ENCODE measurements at places on chromosomes 13 and 19.
A peak's percentile ranks its signal among the peaks of the same experiment; 100 is the strongest.

DNA sequence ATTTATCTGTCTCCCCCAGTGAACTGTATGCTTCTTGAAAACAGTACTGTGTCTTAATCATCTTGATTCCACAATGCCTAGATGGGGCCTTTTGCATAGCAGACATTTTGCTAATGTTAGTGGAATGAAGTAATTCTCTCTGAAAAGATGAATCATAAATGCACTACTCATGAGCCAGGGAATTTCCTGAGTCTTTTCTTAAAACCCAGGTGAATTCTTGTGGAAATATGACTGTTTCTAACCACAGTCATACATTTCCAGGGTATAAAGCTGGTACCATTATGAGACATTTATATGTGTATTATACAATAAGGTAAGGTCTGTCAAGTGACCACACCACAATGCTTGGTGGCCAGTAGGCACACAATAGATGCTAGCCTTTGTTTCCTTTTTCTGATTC is 5.5 kb upstream of the KCTD4 start:
- no peak for DNase-seq

- DNase-seq, result no peak
These were observed 12.0 kb upstream of the KBTBD6 start for GRCh38 chr13:41144576-41144975.

DNA sequence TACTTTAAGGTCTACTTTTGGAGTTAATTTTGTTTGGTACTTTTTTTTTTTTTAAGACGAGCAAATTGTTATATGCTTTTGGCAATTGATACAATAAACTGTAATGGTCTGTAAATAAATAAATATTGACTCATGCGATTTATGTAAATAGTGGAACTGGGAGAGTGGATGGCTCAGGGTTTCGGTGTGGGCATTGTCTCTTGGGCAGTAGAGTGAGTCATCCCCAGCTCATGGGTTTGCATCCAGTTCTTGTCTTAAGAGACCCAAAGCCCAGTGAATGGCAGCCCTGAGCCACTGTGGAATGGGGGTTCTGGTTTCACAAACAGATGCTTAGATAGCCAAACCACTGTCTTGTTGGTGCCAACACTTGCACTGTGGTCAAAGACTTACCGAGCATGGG is 33.0 kb downstream of the FGF9 start:
- DNase-seq, result no peak

GRCh38 chr19:41344162-41344561 is 9.6 kb downstream of the TGFB1 start:
- no peak for DNase-seq

DNA sequence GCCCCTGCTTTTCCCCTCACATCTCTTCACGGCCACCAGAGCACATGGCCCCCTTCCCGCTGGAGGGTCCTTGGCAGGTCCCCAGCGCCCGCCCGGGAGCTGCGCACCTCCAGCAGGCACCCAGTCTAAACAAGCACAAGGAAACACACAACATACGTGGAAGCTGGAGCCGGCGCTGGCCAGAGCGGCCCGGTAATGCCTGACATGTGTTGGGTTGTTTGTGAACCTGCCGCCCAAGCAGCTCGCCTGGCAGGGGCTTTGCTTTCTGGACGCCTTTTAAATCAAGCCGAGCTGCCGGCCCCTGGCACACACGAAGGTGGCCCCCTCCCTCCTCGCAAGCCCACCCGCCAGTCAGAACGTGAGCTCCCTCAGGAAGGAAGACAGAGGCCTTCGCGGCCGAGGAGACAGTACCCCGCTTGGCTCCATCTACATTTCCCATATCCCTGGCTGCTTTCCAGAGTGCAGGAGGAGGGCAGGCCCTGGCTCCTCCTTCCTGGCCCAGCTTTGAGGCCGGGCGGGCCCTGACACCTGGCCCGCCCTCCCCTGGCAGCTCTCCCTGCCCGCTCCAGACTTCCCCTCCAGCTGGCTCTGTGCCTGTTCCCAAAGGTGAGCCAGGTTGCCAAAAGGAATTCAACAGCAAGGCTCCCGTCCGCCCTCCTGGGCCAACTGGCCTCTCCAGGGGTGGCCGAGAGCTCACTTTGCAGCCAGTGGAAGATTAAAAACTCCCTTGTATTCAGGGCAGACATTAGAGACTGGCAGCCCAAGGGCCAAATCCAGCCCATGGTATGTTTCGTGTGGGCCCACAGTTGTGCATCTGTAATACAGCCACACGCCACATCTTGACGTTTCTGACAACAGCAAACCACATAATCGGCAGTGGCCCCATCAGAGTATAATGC is 28.7 kb downstream of the COMP start:
- DNase-seq, result peak; percentile 61

GRCh38 chr19:55256562-55257460 is 2.0 kb downstream of the PPP6R1 start:
- DNase-seq, result peak; percentile 34

DNA sequence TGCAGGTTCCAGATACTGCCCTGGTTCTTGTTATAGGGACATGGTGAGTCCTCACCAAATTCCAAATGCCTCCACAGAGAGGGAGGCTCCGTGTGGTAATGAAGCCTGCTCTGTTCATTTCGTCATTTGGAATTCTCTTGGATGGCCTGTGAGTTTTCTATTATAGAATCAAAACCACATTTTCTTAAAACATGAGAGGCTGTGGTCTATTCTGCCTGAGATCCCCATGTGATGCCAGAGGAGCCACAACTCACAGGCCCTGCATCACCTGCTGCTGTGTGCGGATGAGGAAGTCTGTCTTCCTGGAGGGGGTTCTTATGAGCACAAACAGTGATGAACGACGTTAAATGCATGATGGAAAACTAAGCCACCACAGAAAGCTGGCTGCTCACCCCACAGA is 264.4 kb downstream of the UQCRFS1 start:
- no peak for DNase-seq

GRCh38 chr13:76730220-76730619 is 156.0 kb downstream of the KCTD12 start:
- no peak for DNase-seq

GRCh38 chr19:17751103-17751911 is at the start of gene FCHO1:
Gene FCHO1, plus strand, starts transcription at chr19:17751477. Its CDS starts 3,688 bp downstream, at chr19:17755165.
- DNase-seq, result no peak

DNA sequence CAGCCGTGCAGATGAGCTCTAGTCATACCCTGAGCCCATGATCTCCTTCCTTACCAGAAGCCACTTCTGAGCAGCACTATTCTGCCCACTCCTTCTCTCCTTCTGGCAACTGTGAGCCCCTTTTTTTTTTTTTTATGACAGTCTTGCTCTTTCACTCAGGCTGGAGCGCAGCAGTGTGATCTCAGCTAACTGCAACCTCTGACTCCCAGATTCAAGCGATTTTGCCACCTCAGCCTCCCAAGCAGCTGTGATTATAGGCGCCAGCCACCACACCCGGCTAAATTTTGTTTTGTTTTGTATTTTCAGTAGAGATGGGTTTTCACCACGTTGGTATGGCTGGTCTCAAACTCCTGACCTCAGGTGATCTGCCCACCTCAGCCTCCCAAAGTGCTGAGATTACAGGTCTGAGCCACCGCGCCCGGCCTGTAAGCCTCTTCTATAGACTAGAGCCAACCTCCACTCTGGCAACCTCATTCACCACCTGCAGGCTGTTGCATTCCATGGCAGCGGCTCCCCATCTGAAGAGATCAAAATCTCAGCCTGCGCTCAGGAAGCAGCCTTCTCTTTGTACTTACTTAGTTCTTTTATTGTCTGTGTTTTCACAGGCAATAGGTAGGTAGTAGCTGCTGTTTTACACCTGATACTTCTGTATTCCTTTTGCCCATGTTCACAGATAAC is 34.8 kb upstream of the NDFIP2 start:
- peak; percentile 70 for DNase-seq

- DNase-seq, result no peak
These were observed 1391.7 kb upstream of the MIR17HG start for GRCh38 chr13:89955773-89956172.

DNA sequence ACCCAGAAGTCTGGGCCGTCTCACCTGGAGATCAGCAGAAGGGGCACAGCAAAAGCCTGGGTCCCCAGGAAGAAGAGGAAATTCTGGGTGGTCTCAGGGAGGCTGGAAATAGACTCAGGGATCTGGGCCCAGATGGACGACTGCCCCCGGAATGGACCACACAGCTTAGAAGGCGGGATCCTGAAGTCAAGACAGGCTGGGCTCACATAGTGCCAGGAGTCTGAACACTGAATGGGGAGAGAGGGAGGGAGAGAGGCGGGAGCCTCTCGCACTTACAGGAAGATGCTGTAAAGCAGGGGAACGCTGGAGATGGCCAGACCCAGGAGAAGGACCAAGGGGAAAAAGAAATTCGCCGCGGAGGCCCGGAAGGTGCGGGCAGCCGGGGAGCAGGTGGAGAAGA is 1.3 kb upstream of the LENG1 start:
- DNase-seq, result peak; percentile 45

Data from NCI-H82 (cell line).